ENCODE measurements at places on chromosomes 3 and 15.
A peak's percentile ranks its signal among the peaks of the same experiment; 100 is the strongest.

DNA sequence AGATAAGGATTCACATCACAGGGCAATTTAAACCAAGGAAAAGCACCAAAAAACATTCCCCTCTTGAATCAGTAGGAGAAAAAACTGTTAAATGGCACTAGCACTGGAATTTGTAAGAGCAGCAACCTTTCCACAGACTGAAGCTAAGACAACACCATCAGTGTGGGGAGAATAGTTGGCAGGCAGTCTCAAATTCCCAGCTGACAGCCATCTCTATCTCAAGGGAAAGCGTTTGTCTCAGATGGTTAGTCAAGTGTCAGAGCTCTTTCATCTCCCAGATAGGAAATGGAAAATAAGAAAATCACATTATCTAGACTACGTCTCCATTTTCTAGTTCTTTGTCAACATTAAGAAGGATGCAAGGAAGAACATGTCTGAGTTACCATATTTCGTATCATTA lies 228.7 kb downstream of the WDR72 start:
- no peak for DNase-seq

GRCh38 chr15:85539491-85539890 lies 159.1 kb downstream of the AKAP13 start:
- no peak for DNase-seq

- DNase-seq = no peak
Observed at GRCh38 chr3:192844836-192845525, 72.7 kb downstream of the MB21D2 start.

DNA sequence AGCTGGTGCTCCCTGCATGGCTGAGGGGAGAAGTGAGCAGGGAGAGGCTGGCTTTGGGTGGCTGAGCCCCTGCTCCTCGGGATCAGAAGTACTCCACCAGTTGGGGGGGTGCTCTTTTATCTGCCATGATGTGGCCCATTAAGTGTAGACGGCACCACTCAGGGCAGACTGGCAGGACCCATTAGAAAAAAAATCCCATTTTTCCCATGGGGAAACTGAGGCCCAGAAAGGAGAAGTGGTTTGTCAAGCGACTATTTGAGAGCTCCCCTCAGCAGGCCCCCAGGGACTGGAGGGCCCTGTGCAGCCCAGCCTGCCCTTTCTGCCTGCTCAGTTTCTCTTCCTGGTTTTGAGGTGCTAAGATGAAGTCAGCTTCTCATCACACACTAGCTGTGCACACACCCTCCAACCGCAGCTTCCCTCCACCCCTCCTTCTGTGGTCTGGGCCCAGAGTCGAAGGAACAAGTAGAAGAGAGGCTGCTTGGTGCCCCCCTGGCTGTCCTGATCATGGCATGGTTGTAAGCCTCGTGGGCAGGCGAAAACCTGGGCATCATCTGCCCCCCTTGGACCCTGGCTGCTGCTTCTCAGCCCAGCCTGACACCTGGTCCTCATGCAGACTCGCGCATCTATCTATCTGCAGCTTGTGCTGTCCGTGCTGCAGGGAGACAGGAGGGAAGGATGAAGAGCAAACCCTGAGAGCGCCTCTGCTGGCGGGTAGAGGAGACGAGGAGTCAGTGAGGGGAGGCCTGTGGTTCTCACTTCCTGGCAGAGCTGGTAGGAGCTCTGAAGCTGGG lies 5.6 kb downstream of the CSK start:
- DNase-seq = peak; percentile 84

- no peak for DNase-seq
Observed at GRCh38 chr3:23455084-23455483, 252.0 kb downstream of the UBE2E2 start.

DNA sequence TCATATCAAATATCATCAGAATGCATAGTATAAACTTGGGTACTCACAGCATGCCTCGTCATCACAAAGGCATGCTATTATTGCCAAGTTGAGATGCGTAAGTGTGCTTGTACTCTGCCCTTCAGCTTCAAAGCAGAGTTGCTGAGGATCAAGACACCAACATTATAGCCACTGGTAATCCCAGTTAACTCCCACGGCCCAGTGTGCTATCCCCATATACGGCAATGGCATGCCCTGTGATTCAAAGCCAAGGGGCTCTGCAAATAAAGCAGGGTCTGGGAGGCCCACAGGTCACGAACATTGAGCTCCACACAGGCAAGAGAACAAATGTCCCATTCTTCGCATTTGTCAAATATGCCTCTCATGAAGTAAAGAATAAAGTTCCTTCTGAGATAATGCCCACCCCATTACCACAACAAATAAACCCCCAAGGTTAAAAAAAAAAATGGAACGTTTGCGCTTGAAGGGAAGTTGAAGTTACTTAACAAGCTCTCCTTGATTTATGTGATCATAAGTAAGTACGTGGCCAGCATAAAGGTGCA lies 298.1 kb upstream of the NECTIN3 start:
- DNase-seq = no peak

DNA sequence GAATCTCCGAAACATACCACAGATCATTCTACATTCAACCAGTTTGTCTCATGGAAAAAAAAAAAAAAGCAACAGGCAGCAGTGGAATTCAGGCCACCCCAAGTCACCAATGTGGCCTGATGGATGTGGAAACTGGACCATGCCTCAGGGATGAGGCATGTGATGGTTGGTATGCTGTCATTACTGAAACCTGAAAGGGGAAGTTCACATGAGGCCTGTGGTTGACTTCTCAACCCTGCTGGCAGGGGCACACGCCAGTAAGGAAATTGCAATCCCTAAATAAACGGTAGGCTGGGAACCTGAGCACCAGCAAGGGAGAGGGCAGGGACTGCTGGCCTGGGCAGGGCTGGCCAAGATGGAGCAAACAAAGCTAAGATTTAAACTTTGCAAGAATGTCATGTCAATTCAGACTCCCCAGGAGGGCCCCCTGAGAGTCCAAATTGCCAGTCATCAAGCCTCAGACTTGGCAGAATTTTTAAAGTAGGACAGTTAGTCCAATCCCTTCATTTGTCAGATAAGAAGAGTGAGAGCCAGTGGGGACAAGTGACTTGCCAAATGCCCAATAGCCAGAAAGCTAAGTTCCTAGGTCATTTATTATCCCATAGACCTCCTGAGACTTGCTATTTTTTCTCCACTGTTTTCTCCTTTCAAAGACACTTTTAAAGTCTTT lies 310.4 kb downstream of the ERC2 start:
- DNase-seq = peak; percentile 41

DNA sequence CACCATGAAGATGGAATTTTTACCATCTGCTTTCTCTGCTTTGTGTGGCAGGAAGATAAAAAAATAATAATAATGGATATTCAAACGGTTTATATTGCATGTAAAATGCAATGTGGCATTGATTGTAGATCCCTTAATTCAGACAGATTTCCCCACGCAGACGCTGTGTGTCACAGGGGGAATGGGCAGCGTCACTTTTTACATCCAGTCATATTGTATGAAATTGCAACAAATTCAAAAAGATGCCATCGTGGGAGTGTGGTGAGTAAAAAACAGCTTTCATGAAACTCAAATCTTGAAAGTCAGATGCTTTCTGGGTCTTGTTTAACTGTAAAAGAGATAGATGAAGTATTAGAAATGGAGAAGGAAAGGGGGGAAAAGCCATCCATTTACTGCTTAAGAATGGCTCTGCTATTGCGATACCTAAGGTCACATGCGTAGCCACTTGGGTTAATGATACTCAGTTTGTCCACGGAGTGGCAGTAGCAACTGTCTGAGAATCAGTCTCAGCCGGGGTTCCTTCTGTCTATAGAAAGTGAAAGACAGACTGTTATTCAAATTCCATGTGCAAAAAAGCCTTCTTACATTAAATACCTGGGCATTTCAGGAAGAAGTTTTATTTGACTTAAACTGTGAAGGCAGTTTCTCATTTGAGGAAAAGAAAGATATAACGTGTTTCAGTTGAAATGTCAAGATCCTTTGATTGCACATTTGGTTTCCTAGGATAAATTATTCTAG lies 28.5 kb downstream of the BTD start:
- DNase-seq = no peak

- DNase-seq = no peak
Observed at GRCh38 chr3:113084777-113085176, 94.0 kb downstream of the GTPBP8 start.

DNA sequence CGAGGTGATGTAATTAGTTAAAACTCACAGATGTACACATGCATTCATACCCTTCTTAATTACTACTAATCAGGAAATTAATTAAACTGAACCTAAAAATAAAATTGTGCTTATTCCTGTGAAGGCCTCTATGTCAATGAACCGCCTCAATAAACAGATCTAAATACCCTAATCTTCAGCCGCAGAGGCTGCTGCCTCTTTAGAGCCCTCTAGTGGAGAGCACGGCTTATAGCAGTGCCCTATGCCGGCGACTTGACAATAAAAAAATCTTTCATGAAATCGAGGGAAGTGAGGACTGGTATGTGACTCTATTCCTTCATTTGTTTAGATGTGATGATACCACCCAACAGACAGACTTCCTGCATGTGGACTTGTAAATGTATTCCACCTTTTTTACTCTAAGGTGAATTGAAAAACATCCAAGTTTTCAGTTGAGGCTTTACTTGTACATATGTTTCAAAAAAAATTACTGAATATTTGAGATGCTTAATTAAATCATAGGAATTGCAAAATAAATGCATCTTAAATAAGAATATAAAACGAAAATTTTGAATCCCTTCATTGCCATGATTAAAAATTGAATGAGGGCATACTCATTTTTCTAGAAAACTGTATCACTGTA lies 8.3 kb upstream of the EPHA3 start:
- DNase-seq = no peak

DNA sequence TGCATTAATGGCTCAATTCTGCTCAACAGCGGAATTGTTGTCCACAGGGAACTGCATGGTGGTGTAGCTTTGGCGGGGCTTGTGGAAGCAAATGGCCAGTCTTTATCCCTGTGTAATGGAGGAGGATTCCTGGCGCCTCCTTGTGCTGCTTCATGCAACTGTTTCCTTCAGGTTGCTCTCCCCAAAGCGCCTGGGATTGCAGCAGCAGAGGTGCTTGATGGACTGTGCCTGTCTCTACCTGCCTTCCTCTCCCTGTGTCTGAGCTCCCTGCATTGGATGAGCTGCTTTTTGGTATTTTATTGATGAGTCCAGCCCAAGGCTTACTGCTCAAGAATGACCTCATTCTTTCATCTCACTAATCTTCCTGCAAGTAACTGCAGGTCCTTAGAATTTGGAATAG lies 72.9 kb upstream of the NDN start:
- DNase-seq = no peak

GRCh38 chr15:58159827-58160386 lies 21.7 kb downstream of the AQP9 start:
- DNase-seq = no peak

- DNase-seq = no peak
Observed at GRCh38 chr3:12150112-12150511, 8.6 kb downstream of the TIMP4 start.

DNA sequence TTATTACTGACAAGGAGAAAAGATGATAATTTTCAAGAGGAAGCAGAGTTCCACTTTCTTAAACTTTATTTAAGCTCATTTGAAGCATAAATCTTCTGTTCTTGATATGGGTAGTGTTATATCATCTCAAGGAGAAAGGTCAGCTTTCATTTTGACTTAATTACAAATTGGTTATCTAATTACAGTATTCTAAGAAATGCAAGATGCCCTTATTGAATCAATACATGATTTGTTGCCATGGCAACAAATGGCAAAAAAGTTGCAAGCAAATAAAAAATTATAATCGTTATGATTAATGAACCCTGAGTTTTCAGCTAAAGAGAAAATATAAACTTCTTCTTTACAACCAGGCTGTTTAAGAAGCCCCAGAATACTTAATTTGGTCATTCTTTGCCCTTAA lies 622.7 kb downstream of the RBMS3 start:
- no peak for DNase-seq

GRCh38 chr15:78875107-78875914 lies 2.6 kb downstream of the MORF4L1 start:
- no peak for DNase-seq

DNA sequence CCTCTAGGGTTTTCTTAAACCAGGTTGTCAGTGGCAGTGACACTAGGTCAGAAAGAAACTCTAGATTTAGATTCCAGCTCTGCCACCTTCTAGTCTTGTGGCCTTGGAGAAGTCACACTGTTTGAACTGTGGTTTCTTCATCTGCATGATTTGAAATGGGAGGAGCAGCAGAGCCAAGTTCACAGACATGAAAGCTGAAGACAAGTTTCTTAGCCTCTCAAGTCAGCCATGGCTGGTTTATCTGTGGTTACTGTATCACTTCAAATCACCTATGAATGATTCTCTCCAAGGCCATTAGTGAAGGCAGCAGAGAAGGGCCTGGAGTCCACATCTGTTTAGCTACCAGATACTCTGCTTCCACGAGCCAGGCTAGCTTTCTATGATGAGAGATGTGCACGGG lies 15.6 kb downstream of the CLEC3B start:
- DNase-seq = no peak

GRCh38 chr15:73364070-73364469 lies 4.7 kb downstream of the HCN4 start:
- DNase-seq = no peak

- no peak for DNase-seq
Observed at GRCh38 chr3:135041601-135042000, 246.5 kb downstream of the EPHB1 start.

GRCh38 chr15:80530737-80531365 lies 126.7 kb downstream of the ARNT2 start:
- no peak for DNase-seq

DNA sequence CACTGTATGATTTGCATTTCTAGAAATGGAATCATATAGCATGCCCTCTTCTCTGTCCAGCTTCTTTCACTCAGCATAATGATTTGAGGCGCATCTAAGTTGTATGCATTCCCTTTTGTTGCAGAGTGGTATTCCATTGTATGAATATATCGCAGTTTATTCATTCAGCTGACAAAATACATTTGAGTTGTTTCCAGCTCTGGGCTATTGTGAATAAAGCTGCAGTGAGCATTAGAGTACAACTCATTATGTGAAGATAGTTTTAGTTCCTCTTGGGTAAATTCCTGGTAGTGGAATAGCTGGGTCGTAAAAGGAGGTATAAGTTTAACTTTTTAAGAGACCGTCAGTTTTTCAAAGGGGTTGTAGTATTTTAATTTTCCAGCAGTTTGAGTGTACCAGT lies 38.5 kb upstream of the POLR2M start:
- DNase-seq = no peak

GRCh38 chr3:16929311-16929710 lies 44.6 kb downstream of the PLCL2 start:
- no peak for DNase-seq

GRCh38 chr3:165783383-165783782 lies 53.8 kb downstream of the BCHE start:
- DNase-seq = no peak

- DNase-seq = no peak
Observed at GRCh38 chr3:47523310-47524073, 10.0 kb upstream of the ELP6 start.

- DNase-seq = no peak
Observed at GRCh38 chr3:156803952-156804741, 22.0 kb upstream of the LEKR1 start.

GRCh38 chr3:36701249-36701572 lies 63.1 kb downstream of the DCLK3 start:
- no peak for DNase-seq

GRCh38 chr3:138114431-138114918 lies 933 bp downstream of the DZIP1L start:
- DNase-seq = no peak

GRCh38 chr3:180048103-180048502 lies 11.4 kb upstream of the PEX5L start:
- no peak for DNase-seq
